ENCODE measurements at places on chromosomes 11 and 22.
A peak's percentile ranks its signal among the peaks of the same experiment; 100 is the strongest.

GRCh38 chr11:6618117-6619003 lies 862 bp downstream of the TPP1 start:
- DNase-seq, result peak; percentile 39

DNA sequence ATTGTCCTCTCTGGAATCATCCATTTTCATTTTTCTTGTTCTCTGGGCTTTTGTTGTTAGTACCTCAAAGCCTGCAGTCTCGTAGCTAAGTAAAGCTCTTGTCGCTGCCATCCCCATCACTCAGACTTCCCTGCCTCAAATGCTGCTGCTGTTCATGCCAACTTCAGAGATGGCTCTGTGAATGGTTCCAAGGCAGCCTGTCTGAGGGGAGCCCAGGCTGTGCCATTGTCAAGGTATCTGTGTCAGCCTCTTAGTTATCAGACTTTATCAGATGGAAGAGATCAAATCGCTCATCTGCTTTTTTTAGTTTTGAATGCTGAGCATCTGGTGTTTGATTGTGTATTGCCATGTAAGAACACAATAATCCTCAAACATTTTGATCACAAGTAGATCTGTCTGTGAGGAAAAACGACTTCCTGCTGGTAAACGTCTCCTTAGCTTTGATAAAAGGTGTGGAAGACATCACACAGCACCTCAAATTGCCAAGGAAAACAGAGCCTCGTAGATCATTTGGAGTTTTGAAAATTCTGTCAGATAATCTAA lies 304.2 kb upstream of the ZC3H12C start:
- DNase-seq, result no peak

GRCh38 chr22:36328635-36329253 lies 59.0 kb downstream of the MYH9 start:
- no peak for DNase-seq

DNA sequence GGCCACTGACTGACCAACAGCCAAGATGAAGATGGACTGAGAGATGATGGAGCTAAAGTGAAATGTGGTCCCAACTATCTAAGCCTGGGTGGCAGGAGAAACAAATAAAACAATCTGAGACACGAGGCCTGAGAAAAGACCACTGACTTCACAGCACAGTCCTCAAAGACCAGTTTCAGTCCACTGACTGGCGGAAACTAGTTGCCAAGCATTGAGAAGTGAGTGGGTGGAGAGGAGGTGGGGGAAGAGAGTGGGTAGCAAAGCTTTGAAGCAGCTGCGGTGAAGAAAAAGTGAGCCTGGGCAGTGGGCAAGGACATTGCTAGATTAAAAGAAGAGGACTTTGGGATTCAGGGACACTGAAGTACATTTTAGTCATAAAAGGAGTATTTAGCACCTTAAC lies 1.9 kb downstream of the MS4A1 start:
- DNase-seq, result no peak

DNA sequence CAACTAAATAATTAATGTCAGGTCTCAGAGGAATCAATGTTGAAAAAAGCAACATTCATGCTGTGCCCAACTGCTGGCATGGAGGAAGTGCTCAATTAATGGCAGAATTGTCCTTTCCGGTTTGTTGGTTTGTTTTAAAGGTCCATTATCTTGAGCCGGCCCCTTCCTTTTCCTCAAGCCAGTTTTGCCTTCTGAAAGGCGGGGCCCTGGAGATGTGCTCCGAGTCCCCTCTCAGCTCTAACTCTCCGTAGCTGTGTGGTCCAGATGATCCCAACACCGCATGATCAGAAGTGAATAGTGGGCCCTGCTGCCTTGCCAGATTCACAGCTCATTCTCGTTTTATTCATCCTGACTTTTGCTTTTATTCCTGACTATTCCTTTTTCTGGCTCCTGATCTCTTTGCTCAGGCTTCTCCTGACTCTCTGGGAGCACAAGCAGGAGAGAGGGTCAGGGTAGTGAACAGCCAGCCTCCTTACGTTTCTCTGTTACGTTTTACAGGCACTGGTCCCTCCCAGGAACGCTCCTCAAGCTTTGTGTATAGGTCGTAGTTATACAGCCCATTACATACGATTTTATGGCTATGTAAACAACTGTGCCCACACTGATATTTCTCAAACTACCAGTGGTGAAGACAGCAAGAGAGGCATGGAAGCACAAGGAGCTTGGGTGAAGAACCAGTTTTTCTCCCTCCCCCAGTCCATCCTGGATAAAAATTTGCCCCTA lies 265.9 kb downstream of the LARGE1 start:
- no peak for DNase-seq

GRCh38 chr22:48488149-48488551 lies 1339.5 kb downstream of the BRD1 start:
- no peak for DNase-seq

- DNase-seq, result no peak
Measured at GRCh38 chr11:119789766-119790407, 60.9 kb upstream of the NECTIN1 start.

- DNase-seq, result no peak
Measured at GRCh38 chr11:38839071-38839470, 2241.0 kb upstream of the RAG2 start.

DNA sequence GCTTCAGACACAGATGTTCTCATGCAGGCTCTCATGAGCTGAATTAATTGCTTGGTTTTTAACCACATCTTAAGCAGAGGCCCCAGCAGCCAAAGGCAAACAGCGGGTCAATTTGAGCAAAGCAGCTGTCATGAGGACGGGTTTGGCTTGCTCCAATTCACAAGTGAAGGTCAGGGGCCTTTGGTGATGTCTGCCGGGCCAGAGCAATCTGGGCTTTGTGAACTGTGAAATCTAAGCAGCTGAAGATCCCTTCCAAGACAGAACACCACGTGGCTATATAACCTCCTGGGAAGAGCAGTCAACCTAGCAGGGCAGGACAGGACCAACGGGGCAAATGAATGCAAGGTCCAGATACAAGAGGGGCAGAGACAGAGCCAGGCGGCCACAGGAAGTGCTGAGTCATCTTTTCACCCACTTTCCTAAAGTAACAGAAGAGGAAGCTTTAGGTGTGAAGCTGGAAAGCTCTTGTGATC lies 187.3 kb upstream of the B3GAT1 start:
- DNase-seq, result no peak

DNA sequence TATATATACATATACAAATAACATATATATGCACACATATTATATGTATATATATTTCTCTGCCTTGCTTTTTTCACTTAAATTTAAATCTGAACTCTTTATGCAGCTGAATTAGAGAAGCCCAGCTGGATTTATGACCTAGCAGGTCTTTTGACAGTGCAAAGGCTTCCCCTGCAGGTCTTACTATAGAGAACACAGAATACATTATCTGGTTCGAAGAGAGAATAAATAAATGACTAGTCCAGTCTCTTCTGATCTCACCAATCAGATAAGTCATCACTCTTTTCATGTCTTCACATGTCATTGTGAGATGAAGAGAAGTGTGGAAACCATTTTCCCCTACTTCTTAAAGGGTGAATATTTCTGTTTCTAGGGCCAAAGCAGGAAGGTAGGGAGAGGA lies 58.2 kb downstream of the OR10A6 start:
- DNase-seq, result no peak

DNA sequence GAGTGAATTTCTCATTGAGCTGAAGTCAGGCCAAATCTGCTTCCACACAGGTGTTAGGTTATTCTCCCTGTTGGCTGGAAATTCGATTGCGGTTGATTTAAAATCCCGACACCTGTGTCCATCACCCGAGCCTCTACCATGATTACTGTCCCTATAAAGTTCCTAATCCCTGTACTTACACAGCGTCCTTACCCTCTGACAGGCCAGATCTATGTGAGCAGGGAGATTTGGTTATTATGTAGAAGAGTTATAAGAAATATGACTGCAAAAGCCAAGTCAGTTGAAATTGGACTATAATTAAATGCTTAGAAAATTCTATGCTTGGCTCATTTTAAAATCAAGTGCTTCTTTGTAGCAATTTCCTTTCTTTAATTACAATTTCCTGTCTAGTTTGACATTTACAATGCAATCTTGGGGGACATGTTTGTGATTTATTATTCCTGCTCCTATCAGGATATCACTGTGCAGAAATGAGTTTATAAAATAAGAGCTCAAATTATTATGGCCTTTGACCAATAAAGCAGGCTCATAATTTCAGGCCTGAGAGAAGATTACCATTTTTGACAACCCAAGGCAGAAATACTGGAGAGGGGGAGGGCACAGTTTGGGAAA lies 32.5 kb upstream of the LMO1 start:
- no peak for DNase-seq

DNA sequence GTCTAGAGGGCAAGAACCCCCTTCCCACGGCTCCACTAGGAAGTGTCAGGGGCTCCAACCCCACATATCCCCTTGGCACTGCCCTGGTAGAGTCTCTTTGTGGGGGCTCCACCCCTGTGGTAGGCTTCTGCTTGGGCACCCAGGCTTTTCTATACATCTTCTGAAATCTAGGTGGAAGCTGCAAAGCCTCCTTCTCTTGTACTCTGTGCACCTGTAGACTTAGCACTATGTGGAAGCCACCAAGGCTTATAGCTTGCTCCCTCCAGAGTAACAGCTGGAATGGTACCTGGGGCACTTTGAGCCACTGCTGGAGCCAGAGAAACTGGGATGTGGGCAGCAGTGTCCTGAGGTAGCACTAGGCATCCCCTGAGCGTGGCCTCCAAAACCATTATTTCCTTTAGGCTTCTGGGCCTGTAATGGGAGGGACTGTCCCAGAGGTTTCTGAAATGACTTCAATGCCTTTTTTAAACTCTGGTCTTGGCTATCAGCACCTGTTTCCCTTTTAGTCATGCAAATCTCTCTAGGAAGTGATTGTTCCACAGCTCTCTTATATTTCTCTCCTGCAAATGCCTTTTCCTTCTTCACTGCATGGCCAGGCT lies 68.4 kb downstream of the TRAF6 start:
- DNase-seq, result no peak

DNA sequence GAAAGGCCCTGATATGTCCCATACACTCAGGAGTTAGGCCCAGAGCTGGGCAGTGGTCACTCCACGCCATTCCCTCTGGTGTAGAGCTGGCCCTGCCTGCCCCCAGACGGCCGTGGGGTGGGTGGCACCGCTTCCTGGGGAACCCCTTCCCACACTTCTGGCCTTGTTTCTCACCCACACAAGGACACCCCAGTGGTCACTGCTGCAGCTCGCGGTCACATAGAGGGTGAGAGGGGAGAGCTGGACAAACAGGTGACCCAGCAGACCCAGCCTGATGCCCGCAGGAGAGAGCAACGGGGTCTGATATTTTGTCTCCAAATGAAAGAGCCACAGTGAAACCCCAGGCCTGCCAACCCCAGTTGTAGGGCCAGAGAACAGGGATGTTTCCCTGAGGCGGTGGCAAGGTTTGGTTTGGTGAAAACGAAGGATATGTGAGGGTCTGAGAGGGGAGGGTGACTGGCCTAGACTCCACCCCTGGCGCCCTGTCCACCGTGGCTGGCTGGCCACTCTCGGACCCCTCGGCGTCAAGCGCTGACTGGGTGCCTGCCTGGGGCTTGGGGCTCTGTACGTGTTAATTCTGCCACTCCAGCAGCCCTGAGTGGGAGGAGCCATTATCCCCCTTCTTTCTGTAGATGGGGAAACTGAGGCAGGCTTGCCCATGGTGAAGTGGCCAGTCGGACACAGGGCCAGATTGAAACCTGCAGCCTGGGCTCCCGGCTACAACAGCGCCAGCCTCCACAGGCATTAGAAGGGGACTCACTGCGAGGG lies 71.0 kb upstream of the PPARA start:
- DNase-seq, result no peak

GRCh38 chr11:61905801-61906521 lies 11.4 kb downstream of the RAB3IL1 start:
- DNase-seq, result no peak

- DNase-seq, result no peak
Measured at GRCh38 chr11:1168256-1168655, 10.5 kb downstream of the MUC5AC start.

DNA sequence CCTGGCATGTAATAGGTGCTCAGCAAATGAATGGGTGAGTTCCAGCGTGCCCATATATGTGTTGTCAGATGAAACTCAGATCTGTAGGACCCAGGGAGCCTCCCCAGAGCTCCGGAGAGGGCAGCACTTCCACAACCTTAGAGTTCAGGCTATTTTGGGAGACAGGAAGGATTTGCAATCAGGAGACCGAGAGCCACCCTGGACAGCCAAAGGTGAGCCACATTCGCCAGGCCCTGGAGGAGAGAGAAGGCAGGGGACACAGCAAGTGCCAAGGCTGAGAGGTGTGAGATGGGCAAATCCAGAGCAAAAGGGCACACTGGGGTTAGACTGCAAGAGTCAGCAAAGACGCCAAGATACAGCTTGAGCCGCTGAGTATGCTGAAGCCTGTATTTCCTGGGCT lies 66.4 kb downstream of the CD82 start:
- DNase-seq, result no peak

GRCh38 chr11:24524156-24524555 lies 27.3 kb downstream of the LUZP2 start:
- DNase-seq, result no peak

DNA sequence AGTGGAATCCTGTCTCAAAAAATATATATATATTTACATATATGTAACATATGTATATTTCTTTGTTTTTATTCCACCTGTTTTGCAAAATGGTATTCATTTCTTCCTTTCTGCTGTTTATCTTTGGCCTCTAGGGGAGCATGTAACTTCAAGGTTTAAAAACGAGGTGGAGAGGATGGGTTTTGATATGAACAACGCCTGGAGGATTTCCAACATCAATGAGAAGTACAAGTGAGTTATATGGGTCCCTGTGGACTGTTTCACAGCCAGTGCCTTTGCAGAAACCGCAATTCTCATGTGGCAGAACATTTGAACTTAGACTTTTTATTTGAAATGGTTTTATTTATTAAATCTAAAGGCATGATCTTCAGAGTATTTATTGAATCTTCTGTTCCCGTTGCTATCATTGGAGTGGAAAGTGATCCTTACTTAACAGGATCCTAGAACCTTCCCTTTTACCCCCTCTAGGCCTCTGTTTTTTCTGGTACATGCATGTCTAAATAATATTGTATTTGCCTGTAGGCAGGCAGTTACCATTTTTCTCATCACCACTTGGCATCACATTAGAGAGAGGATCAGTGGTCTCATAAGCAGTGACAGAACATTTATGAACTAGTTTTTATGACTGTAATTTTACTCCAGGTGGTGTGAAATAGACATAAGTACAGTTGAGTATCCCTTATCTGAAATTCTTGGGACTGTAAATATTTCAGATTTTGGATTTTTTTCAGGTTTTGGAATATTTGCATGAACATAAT lies 81.5 kb upstream of the HORMAD2 start:
- DNase-seq, result no peak

- DNase-seq, result no peak
Measured at GRCh38 chr11:123392431-123392830, 37.6 kb upstream of the GRAMD1B start.

- no peak for DNase-seq
Measured at GRCh38 chr22:25098445-25099081, 101.1 kb upstream of the CRYBB3 start.

- no peak for DNase-seq
Measured at GRCh38 chr11:77687088-77687487, 49.5 kb upstream of the CLNS1A start.

All from stimulated activated CD4-positive, alpha-beta T cell treated with anti-CD3 and anti-CD28 coated beads, Interleukin-12 subunit alpha, Interleukin-12 subunit beta, amount 100 ng/mL, for 24 hours (primary cell).